ENCODE measurements at places on chromosomes 4 and X.

- peak; percentile 7 for DNase-seq
These were observed 325.7 kb downstream of the PCDH7 start for GRCh38 chr4:31045724-31046318.

GRCh38 chr4:8307714-8308113 lies 38.2 kb downstream of the HTRA3 start:
- DNase-seq: no peak

DNA sequence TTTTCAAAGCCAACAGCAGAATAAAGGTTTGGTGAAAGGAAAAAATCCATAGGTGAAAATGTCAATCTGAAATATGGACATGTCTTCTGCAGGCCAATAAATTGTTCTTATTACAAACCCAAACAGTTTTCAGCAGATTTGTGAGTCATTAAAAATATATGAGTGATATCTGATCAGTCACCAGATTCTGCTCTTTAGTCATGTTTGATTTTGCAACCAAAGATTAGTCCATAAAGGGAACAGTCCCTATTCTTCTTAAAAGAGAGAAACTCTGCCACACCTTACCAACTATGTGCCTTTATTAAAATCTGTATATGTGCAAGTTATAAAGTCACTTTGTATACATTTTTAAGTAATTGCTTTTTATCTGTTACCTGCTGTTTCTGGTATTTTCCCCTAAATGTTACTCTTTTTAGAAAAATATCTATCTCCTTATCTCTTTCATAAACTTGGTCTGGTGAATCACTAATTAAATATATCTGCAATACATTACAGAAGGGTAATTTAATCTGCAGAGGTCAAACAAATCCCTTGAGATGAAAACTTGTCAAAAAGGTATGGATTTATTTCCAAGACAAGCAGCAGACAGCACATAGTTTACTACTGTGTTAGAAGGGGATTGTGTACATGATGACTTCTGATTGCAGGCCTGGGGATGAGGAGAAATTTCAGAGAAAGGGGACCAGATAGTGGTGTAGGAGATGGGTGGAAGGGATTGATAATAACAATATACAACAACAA lies 322.9 kb upstream of the NWD2 start:
- DNase-seq: no peak

DNA sequence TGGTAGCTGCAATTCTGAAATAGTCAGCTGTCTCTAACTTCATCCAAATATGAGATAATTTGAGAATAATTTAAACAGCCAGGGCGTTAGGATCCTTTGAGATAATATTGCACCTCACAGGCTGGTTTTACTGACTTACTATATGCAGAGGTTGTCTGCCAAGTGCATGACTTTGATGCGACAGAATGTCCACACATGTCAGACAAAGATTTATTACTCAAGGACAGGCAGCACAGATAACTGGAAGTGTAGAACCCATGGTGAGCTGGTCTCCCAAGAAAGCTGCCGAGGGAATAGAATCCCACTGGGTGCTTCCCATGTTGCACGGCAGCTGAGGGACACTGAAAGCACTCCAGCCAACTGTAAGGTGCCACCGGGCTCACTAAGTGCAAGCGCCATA lies 166.2 kb upstream of the GALNTL6 start:
- no peak for DNase-seq

- DNase-seq: no peak
These were observed 249.7 kb upstream of the MAGEB2 start for GRCh38 chrX:29965634-29966033.

Data from NCI-H226 (cell line).